Right ventricle myocardium inferior (tissue), 1 donor: ENCODE measurements at places on chromosomes 1 and 21.

- DNase-seq, result no peak
These were observed 26.6 kb downstream of the SLC22A15 start for GRCh38 chr1:116002781-116003420.

GRCh38 chr1:222557148-222557547, 9.2 kb upstream of the HHIPL2 start:
- no peak for DNase-seq

DNA sequence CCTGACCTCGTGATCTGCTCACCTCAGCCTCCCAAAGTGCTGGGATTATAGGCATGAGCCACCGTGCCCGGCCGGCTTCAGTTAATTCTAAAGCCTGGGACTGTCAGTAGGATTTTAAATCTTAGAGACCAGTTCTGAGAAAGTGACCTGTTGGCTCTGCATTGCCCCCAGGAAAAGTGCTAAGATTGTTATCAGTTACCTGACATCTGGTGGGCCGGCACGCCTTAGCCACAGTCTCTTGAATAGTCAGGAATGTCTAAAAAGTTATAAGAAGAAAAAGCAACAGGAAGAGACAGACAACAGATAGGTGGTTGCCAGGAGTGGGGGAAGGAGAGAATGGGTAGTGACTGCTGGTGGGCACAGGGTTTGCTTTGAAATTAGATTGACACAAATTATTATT, 35.1 kb downstream of the RABGAP1L start:
- DNase-seq, result no peak

DNA sequence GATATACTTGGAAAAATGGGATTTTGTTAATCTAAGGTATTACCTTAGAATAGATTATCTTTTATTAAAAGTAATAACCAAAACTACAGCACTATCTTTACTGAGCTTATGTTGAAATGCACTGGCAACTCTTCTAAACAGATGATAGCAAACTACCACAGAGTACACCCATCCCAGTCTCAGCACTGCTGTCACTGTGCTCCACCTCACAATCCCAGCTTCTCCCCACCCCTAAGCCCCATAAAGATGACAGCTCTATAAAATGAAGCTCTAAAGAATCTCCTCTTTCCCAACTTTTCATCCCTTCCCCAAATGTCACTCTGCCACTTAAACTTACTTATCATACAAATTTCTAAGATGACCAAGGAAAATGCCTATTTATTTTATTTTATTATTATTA, 6.4 kb downstream of the DSTYK start:
- DNase-seq, result no peak

GRCh38 chr1:18891426-18891780, 11.0 kb downstream of the ALDH4A1 start:
- peak; percentile 15 for DNase-seq

DNA sequence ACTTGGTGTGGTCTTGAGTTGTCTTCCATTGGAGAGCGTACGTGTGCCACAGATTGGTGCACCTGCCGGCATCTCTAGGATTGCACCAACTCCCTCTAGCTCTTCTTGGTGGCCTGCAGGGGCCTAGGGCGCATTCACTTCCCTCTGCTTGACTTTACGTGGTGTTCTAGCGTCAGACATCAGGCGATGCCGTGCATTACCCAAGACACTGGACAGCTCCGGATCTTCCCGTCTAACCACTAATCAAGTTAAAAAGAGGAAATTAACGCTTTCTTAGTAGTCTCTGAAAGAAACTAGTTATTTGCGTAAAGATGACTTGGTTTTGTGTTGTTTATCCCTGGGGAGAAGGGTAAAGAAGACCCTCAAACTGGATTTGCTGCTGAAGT, 510 bp upstream of the IL10RB start:
- peak; percentile 79 for DNase-seq

GRCh38 chr1:56561227-56562019, 17.9 kb downstream of the PLPP3 start:
- DNase-seq, result no peak

DNA sequence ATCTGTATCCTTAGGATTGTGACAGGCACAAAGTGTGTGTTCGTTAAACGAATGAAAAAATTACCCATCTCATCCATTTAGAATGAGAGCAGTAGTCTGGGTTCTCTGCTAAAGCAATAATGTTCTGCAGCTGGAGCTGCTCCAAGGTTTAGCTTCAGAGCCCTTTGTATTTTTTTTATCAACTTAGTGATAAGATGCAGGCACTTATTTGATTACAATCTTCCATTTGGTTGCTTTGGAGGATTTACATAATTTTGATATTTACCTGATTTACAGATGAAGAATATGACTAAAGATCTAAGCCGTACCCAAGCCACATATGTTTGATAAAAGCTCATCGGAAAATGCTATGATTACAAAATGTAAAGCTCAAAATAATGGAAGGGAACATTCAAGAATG, 201.2 kb downstream of the KCTD3 start:
- DNase-seq, result no peak

DNA sequence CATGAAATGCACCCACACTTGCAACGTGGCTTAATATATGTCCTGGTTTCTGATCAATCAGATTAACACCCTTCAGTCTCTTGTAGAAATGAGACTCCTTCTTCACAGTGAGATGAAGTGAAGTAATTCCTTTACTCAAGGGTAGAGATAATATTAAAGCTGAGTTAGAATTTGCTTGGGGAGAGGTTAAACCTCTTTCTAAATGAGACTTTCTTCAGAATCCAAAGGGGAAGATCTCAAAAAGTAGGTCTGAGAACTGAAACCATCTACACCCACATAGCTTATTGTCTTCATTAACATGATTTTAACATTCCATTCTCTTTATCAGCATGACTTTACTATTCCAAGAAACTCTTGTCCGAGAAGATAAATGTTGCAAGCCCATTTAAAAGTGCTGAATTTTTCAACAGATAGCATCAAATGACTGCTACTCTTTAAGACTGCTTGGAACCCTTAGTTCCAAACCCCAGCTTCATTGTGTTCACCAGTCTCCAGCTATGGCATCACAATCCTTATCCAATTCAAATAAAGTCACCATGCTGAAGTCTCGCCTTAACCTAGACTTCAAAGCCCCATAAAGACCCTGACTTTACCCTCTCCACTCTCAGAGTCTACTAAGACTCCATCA, 19.2 kb upstream of the TRAF3IP3 start:
- no peak for DNase-seq

DNA sequence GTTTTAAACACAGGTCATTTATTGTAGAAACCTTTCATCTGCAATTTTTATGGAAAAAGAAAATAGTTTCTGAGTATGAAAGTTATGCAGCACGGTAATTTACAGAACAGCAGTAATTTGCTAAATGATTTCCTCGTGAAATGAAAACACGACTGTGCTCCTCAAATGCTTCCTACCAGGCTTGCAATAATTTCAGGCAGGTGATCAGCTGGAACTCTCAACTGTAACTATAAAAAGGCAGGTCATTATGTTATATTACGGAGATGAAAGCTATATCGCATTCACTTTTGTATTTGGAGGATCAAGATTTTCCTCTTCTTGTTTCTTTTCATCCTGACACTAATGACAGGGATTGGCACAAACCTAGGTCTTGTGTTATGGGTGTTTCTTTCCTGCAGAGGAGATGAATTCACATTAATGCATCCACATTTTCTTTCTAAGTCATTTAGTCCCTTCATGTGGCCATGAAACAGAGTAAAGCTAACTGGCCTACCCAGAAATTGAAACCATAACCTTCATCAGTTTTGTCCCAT, 57.4 kb downstream of the SAMSN1 start:
- no peak for DNase-seq

GRCh38 chr1:18397641-18398040, 83.1 kb upstream of the KLHDC7A start:
- DNase-seq, result no peak

- no peak for DNase-seq
These were observed 196.2 kb upstream of the USP25 start for GRCh38 chr21:15533618-15534017.

DNA sequence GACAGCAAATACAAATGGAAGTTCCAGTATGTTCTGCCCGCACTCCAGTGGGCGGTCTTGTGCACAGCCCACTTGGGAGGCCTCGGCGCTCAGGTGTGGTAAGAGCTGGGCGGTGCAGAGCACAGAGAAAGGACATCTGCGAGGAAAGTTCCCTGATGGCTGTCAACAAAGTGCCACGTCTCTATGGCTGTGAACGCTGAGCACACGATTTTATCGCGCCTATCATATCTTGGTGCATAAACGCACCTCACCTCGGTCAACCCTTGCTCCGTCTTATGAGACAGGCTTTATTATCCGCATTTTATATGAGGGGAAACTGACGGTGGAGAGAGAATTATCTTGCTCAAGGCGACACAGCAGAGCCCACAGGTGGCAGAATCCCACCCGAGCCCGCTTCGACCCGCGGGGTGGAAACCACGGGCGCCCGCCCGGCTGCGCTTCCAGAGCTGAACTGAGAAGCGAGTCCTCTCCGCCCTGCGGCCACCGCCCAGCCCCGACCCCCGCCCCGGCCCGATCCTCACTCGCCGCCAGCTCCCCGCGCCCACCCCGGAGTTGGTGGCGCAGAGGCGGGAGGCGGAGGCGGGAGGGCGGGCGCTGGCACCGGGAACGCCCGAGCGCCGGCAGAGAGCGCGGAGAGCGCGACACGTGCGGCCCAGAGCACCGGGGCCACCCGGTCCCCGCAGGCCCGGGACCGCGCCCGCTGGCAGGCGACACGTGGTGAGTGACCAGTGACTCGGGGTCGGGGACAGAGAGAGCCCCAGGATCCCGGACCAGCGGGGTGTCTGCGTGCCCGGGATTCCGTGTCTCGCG, at the start of gene IL12RB2:
TSS of gene IL12RB2 (plus strand) at position 623 of the 810 bp plus-strand sequence. CDS start 12,496 bp downstream, outside the sequence.
- DNase-seq, result no peak

GRCh38 chr1:200405264-200405663, 4.6 kb downstream of the ZNF281 start:
- no peak for DNase-seq

DNA sequence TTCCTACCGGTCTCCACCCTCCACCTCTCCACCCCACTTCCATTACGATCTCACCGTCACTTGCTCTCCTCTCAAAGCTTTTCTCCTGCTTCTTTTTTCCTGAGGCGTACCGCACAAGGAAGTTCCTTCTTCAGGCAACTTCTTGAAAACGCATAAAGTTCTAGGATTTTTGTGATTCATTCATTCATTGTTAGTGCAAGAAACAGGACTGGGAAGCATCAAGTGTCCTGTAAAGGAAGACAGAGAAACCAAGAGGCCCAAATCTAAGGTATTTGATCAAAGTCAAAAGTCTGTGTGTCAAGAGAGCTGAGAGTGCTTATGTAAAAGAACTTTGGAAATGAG, 1.3 kb upstream of the RCC2 start:
- DNase-seq, result no peak

GRCh38 chr1:53325326-53326087, 2.4 kb downstream of the LRP8 start:
- DNase-seq, result peak; percentile 49

GRCh38 chr1:24502709-24503058, at the start of gene RCAN3:
RCAN3 (plus strand) TSS chr1:24502836; CDS start chr1:24514373, 11,537 bp downstream.
- DNase-seq, result peak; percentile 93

DNA sequence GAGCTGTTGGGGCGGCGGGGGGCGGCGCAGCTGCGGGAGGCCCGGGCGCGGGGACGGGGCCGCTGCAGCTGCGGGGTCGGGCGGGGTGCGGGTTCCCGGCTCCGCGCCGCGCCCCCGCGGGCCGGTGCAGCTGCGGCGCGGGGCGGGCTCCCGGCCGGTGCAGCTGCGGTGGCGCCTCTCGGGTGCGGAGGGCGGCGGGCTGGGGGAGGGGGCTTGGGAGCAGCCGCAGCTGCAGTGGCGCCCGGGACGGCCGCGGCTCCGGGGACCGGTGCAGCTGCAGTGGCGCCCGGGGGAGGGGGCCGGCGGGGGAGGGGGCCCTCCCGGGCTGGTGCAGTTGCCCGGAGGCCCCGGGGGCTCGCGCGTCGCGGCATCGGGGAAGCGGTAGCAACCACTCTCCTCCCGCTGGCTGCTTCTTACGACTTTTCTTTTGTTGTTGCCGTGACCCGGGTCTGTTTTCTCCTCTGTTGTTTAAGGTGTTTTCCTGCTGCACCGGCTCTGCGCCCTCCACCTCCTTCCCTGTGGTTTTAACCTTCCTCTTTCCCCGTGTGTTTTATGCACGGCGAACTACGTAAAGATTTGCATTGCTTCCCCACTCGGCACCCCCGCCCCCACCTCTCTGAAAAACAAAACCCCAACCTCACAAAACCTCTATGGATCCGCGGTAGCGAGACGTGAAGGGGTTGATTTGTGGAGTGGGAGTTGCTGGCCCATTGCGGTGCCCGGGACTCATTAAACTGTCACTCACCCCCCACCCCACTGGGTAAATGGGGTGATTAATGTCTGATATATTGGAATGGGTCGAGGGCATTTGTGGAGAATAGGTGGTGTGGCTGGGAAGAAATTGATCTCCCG, 1.7 kb upstream of the ZBTB18 start:
- peak; percentile 68 for DNase-seq

DNA sequence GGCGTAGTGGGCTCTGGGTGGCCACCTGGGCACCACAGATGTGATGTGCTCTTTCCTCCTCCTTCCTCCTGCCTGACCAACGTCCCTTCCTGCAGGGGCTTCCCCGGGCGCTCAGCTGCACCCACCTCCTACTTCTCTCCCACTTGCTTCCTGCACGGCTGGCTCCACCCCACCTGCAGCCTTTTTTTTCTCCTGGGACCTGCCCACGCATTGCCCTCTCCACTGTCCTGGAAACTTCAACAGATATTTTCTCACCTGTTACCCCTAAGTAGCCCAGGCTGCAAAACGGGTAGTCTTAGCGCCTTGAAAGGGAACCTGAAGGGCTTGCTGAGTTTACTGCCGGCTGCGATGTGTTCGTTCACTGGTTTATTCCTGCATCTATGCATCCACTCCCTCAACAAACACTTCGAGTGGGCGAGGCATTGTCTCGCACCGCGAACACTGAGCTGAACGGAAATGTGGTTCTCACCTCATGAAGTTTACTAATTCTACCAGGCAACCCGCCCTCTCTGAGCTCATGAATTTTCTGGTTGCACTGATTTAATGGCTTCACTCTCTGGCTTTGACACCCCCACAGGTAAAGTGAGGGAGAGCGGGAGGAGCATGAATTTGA, 23.6 kb downstream of the ZBTB18 start:
- DNase-seq, result no peak

DNA sequence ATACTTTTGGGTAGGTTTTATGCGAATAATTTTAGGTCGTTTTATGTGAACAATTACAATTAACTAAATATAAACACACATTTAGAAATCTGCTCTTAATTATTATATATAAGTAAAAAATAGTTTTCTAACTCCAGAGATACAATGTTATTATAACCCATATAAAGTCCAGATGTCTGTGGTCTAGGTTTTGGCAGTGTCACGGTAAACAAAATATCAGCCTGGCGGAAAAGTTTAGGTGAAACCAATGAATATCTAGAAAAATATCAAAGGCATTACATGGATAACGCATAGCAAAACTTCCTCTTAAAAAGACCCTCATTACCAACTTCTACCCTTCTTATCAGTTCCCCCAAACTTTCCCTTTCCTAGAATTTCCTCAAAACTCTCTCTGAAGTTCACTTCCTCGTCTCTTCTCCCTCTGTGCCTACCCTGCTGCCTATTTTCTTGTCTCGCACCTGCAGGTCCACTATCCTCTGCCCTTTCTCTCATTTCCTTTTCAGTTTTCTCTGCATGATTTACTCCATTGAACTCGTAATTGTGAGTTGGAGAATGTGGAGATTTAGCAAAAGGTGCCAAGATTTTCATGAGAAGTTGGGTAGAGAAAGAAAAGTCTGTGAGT, 21.8 kb downstream of the VTCN1 start:
- DNase-seq, result no peak
